ENCODE measurements at places on chromosomes 1 and 21.

DNA sequence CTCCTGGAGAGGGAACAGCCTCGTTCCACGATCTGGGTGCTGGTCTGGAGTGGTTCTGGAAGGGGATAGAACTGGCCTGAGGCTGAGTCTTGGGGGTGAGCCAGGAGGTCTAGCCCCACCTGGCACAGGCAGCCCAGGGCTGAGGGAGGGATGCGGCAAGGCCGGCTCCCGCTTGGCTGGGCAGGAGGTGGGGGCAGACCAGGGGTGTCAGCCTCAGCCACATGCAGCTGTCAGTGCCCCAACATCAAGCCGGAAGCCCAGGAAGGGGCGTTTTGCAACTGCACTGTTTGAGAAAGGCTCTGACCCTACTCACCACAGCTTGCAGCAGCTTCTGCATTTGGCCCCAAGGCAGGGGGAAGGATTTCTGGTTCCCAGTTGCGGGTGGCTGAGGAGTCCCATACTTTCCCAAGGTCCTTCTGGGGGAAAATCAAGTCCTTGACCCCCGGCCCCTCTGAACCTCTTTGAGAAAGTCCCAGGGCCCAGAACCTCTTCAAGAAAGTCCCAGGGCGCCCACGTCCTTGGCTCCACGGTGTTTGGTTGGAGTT, 2.0 kb downstream of the EFHD2 start:
- DNase-seq, result no peak

DNA sequence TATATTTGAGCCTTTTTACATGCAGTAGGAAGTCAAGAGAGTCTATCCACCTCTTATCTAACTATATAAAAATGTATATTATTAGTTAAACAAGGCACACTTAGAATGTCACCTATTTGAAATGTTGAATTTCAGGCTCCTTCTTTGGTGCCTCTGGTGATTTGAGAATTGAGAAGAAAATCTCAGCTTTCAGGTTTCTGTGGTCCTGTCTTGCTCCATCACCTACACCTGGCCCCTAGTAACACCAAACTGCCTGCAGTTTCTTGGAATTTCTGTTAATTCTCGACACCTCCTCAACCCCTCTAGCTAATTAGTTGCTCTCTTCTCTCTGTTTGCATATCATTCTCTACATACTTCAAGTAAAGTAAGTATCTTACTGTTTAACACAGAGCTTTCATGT, 54.9 kb upstream of the WNT2B start:
- DNase-seq, result no peak

GRCh38 chr21:41798326-41798725, 31.5 kb upstream of the RIPK4 start:
- DNase-seq, result no peak

- DNase-seq, result no peak
These were observed 64.3 kb downstream of the OLFML3 start for GRCh38 chr1:114043548-114043947.

DNA sequence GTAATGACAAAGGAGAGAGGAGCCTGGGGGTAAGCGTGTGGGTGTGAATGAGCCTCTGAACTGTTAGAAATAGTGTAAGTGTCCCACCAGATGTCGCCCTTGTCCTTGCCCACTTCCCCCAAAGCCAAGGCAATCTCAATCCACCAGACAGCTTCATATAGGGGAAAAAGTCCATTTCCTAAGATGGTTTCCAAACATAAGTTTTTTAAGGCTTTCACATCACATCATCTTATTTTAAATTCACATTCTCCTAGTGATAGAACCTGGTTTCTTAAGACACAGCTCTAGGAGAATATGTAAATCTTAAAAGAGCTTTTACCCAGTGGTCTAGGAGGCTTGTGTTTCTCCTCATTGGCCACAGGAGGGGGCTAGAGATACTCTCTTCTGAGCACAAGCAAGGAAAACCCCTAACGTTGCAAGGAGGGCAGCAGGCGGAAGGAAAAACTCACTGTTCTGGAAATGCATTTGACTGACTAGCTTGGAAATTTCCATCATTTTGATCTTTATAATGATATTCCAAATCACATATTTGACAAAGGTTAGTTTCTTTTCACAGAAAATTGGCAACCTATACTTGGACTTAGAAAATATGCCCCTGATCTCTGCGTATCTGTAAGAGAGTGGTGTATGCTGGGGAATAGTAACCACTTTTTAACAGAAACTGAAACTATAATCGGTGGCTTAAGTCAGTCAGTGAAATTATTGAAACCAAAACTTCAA, 51.9 kb upstream of the LPAR3 start:
- DNase-seq, result peak; percentile 65

DNA sequence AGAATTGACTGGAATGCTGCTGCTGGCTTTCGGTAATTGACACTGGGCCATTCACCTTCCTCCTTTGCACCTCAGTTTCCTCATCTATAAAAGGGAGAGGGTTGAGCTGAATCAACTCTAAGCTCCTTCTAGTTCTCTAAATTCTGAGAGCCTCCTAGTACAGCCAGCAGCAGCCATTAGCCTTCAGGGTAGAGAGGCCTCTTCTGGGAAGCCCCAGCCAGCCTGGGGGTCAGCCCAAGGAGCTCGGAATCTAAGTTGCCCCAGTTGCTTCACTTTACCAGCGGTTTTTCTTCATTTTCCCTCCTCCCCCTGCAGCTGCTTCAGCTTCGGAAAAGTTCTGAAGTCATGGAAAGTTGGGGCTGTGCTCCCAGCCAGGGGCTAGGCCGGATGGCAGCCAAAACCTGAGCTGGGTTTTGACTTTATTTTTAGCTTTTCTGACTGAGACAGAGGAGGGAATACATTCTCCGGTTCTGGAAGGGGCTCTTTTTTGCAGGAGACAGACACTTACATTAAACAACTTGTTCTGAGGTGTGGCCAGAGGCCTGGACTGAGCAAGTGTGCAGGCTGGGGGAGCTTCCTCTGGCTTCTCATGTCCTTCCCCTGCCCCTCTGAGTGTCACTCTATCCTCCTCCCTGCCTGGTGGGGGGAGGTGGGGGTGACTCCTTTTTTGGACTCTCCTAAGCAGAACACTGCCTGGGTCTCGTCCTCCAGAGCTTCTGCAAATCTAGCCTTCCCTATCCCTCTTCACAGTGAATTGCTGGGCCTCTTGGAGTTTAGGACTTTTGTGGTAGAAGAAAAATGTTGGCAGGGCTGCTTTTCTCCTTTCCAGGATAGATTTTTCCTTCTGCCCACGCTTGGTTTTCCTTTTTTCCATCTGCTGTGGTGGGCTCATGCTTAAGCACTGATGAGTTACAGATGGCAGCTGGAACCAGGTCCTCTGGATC, 14.4 kb downstream of the LMNA start:
- no peak for DNase-seq

- no peak for DNase-seq
These were observed 35.4 kb upstream of the TRAPPC10 start for GRCh38 chr21:43976661-43977060.

DNA sequence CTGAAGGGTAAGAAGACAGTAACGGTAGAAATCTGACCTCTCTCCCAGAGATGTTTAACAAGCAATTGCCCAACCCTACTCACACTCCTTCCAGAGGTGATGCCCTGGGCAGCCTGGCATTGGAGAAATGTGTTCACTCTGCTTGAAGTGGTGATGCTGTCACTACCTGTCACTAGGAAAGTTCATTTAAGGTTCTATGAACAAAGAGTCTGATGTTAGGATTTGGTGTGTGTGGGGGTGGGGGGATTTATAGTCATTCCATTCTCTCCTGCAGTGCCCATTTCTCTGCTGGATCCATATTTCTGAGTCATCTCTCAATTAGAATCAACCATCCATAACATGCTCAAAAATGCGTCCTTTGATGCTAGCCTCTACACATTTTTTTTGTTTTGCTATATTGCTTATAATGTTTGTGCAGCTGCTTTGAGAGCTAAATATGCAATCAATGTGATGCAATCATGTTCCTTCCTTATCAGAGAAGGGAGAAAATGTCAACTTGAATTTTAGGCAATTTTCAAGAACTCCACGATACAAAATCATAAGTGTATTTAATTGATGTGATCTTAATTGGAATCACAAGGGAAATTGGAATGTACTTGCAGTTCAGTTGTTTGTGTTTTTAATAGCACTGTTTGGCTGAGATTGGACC, 173.9 kb downstream of the DUSP10 start:
- no peak for DNase-seq

DNA sequence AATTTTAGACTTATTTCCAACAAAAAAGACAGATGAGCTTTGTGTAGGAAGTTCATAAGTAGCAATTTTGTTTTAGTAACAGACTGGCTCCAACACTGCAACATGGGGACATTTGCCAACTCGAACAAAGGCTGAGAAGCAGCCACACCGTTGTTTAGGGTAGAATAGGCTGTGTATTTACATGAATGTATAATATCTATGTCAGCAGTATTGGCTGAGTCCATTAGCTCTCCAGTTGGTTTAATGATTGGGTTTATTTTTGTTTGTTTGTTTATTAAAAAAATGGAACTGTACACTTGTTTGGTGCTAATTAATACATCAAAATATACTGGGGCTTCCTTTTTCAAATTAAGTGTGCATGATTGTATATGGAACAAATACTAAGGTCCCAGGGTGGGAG, 7.3 kb upstream of the TMCO2 start:
- DNase-seq, result no peak

GRCh38 chr1:183575606-183576005, 14.7 kb downstream of the NCF2 start:
- no peak for DNase-seq

DNA sequence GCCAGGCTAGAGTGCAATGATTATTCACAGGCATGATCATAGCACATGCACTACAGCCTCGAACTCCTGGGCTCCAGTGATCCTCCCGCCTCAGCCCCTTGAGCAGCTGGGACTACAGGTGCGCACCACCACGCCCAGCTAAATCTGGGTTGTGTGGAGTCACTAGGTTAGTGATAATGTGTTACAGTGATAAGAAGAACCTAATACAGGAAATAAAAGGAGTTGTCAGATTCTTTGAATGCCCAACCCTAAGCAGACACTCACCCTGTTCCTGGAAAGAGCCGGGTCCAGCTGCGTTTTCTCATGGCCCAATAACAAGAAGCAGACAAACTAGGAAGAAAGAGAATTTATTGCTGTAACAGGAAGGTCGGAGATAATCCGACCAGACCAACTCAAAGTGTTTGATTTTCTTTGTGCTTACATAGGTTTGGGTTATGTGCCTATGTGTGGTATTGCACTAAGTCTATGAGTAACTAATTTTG, 8.8 kb downstream of the IFNGR2 start:
- DNase-seq, result peak; percentile 47

GRCh38 chr1:117967477-117967876, 37.9 kb downstream of the WDR3 start:
- no peak for DNase-seq

DNA sequence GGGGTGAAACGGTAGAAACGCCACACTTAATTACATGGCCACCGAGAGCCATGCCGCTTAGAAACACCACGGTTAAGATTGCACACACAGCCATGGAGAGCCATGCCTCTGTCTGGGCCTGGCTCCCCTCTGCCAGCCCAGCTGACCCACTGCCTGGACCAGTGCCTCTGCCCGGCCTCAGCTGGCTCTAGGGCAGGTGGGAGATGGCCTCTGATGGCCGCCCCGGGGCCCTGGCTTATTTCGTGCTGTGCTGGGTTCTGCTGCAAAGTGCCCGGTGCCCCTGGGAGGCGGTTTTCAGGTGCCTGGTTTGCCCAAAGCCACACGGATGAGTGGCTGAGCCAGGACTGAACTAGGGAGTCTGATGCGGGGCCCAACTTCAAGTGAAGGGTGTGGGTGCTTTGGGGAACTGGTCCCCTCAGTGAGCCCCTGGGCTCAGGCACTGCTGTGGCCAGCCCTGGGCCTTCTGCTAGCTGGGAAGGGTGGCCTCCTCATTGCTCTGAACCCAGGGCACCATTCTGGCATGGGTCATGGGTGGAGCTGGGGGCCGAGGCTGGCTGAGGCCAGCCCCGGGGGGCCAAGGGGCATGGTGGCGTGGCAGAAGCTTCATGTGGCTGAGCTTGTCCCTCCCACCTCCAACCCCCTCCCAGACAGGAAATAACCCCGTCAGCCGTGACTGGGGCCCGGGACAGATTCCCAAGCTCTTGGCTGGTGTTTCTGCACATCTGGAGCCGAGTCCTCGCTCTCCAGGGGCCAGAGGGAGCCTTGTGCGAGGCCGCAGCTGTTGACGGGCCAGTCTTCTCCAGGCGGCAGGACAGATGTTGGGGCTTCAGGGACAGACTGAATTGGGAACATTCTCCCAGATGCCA, 1.9 kb upstream of the GPR153 start:
- DNase-seq, result no peak

DNA sequence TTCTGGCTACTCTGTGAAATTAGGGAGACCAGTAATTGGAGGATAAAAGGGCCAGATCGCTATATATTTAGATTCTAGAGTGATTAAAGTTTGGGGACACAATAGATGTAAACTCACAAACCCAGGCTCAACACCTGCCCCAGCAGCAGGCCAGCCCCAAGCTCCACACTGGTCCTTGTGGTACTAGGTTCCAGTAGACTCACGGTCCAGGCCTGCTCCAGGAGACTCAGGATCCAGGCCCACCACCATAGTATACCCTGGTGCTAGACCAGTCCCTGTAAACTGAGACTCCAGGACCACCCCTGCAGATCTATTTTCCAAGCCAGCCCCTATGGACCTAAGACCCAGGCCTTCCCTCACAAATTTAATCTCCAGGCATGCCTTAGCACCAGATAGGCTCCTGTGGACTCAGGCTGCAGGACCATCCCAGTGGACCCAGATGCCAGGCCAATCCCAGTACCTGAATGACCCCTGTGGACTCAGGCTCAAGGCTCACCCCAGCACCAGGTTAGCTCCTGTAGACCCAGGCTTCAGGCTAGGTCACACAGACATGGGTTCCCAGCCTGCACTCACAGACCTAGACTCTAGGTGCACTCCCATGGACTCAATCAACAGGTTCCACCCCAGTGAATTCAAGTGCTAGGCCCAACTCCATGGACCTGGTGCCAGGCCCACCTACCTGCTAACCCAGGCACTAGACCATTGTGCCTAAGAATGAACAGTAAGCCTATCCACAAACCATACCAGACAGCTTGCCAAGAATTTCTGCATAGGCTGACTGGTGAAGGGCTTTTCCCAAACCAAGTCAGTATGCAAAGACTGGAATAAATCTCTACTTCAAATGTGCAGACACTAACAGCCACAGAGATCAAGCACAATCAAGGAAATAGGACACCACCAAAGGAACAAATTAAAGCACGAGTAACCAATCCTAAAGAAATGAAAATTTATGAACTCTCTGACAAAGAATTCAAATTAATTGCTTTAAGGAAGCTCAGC, 13.8 kb upstream of the DENND1B start:
- DNase-seq, result no peak

DNA sequence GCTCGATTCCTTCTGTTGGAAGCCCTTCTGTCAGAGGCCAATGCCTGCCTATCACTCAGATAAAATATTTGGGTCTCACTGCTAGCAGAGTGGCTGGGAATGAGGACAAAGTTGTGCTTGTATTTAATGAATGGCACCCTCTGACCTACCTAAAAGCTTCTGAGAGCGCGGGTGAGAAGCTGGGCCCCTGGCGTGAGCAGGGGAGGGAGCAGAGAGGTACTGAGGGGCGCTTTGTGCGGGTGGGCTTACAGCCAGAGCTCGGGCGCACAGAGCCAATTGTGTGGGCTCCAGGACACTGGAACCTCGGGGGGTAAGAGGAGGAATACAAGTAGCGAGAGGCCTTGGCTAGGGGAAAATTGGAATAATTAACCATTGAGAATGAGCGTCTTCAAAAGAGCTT, 32.3 kb downstream of the PCAT6 start:
- no peak for DNase-seq

Measured in Caco-2 (cell line).